ENCODE measurements at places on chromosomes 12 and 14.
A peak's percentile ranks its signal among the peaks of the same experiment; 100 is the strongest.

DNA sequence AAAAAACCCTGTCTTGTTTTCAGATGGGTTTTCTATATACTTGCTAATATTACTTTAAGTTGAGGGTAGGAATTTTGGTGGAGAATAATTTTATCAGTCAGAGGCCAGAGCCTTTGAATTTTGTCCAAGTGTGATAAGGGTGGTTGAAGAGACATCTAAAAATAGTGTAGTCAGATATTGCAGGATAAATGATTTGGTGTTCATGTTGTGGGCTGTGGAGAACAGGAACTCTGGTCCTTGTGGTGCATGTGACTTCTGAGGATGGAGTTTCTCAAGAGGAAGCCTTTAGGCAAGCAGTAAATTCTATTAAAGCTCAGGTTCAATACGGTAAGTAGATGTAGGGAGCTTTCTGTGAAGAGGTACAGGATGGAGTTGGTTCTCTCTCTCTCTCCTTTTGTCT is 2.8 kb downstream of the ADAM21 start:
- DNase-seq: no peak

GRCh38 chr12:96368233-96368632 is 32.0 kb downstream of the CDK17 start:
- DNase-seq: no peak

DNA sequence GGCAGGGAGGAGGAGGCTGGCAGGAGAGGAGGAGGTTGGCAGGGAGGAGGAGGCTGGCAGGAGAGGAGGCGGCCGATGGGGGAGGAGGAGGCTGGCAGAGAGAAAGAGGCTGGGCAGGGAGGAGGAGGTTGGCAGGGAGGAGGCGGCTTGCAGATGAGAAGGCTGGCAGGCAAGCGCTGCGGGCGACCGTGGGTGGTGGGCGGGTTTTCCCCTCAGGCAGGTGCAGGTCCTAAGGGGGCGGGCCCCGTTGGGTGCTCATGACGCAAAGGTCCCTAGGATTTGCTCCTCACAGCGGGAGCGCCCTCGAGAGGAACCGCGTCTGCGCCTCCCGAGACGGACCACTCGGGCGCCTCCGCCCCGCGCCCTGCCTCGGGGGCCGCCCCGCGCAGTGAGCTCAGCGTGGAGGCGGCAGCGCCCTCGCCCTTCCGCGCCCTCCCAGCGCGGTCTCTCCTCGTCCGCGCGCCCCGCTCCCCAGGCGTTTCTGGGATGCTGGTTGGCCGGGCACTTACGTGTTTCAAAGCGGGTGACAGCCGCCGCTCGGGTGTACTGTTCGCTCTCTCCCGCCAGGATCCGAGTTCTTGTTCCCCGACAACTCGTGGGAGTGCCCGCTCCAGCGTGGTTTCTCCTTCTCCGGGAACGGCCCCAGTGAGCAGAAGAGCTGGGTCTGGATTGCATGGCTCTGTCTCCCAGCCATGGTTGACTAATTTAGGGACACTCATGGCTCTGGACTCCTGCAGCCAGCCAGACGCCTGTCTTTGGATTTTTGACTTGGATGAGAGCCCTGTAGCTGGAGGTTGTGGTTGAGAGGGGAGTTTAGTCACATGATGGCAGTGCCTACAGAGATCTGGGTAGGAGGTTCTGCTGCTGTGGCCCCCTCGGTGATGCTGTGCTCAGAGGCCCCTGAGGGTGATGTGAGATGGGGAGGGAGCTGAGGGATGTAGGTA is 64.1 kb upstream of the PPP4R3A start:
- DNase-seq: peak; percentile 22

- DNase-seq: no peak
Measured at GRCh38 chr12:120404271-120404670, 33.6 kb upstream of the COX6A1 start.

- DNase-seq: no peak
Measured at GRCh38 chr12:64767495-64767894, 8.3 kb upstream of the GNS start.

DNA sequence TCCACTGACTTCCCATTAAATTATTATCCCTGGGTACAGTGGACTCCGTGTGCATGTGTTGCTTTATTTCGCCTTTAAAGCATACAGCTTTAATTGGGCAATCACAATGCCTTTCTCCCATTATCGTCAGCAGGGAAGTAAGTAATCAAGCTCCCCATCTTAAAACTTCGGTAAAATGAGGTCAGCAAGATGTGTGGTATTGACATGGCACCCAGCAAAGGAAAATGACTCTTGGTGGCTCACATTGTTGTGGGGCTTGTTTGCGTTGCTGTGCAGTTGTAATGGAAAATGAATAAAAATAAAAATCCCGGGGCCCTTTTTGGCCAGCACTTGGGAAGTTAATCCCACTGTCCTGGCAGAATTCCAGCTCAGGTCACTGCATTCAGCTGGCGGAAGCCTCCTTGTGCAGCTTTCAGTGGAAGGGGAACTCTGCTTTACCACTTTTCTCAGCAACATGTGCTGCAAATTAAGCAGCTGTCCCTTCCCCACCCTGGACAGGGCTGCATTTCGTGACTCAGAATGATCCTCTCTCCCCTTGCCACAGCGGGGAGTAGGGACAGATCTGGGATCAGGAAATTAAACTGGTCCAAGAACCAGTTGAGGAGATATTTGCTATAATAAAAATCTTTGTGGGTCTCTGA is 13.9 kb upstream of the ATP2A2 start:
- DNase-seq: peak; percentile 68

DNA sequence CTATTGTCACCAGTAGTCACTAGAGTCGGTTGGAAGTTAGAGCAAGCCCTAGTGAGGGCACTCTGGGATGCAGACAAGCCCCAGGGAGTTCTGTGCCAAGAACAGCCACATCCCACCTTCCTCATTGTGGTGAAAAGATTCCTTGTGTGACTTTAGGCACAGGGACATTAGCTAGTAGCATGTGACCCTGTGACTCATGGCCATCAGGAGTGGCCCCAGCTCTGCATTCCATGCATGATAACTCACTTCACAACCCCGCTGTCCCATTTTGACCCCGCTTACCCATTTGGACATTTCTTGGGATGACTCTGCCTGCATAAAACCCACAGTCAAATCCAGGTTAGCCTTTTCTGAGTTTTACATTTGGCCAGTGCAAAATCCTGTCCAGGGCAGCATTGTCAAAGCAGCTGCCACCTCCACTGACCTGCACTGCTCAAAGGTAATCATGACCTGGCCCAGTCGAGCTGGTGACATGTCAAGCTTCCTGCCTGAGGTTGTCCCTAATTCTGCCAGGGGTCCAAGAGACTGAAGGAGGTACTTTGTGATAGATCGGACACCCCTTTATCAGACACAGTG is 430.5 kb downstream of the DPF3 start:
- peak; percentile 12 for DNase-seq

DNA sequence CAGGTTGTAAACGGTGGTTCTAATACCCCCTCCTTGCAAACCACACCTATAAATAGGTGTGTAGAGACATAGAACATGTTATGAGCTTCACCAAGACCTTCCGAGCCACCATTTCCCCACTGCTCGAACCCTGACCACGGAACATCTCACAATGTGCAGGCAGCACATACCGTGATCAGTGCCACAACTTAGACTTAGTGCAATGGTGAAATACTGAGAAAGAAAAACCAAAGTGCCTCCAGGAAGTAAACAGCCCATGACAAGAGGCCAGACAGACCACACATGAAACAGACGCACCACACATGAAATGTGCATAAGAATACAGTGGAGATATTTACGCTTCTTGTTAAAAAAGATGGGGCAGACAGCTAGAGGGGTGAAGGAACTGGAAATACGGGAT is 166.9 kb upstream of the CCND2 start:
- no peak for DNase-seq

GRCh38 chr14:89417465-89418225 is 612 bp upstream of the FOXN3 start:
- peak; percentile 53 for DNase-seq

- DNase-seq: peak; percentile 43
Measured at GRCh38 chr14:39431416-39432178, 636 bp downstream of the FBXO33 start.

DNA sequence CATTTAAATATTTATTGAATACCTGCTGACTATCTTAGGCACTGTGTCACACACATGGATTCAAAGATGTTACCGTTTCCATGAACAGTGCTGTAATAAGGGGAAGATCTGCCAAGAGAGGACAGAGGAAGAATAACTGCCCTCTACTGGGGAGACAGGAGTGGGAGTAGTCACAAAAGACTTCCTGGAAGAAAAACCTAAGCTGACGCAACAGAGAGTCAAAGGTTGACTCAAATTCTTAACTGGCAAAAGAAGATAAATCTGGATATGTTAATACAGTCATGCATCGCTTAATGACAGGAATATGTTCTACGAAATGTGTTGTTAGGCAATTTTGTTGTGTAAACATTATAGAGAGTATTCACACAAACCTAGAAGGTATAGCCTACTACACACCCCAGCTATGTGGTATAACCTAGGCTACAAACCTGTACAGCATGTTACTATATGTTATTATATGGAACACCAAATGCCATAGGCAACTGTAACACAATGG is 51.5 kb downstream of the DCAF5 start:
- DNase-seq: peak; percentile 93

- DNase-seq: no peak
Measured at GRCh38 chr12:45427042-45427441, 211.1 kb downstream of the ANO6 start.

- peak; percentile 49 for DNase-seq
Measured at GRCh38 chr12:26803552-26803951, 29.4 kb downstream of the ITPR2 start.

- DNase-seq: peak; percentile 27
Measured at GRCh38 chr14:75518625-75519024, 3.6 kb upstream of the BATF start.

Measured in iris pigment epithelial cell (primary cell).